ENCODE measurements at places on chromosomes 16 and 17.
A peak's percentile ranks its signal among the peaks of the same experiment; 100 is the strongest.

- no peak for DNase-seq
Measured at GRCh38 chr16:77868478-77868877, 80.1 kb downstream of the VAT1L start.

DNA sequence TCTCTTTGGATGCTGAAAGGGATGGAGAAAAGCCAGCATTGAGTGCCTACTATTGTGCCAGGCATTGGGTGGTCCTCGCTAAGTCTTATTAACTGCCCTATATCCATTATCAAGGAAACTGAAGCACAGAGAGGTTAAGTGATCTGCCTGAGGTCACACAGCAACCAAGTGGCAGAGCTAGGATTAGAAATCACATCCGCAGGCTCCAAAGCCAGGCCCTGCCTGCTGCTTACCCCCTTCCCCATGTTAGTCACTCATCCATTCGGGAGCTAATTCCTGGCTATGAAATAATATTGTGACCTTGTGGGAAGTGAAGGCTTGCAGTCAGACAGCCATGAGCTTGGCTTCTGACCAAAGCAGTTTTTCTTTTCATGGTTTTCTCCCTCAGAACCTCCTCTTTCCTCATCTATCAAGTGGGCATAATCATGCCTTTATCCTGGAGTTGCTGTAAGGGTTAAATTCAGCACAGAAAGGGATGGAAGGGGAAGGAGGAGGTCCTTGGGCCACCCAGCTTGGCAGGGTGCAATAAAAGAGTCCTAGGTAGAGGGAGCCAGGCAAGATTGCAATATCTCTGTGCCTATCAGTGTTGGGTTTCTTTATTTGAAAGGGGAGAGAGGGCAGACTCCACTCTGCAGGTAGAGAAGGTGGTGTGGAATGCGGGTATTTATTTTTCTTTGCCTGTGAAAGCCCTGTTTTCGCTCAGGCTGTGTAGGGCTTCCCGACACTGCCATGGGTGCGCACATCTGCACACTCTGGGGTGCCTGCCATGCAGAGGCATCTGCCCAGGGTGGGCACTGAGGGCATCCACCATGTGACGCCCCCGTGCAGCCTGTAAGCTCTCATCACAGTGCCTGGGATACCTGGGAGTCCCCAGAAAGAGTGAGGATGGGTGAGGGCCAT, 11.3 kb downstream of the RAI1 start:
- DNase-seq, result no peak

DNA sequence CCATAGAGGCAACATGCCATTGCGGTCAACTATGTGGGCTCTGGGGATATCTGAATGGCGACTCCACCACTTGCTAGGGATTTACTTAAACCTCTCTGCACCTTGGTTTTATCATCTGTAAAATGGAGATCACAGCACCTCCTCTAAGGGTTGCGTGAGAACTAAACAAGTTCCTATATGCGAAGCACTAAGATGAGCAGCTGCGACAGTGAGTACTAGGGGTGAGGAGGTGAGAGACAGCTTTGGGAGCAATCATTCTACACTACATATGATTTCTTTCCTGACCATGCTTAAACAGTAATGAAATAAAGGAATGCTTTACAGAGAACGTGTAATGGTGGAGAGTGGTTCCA, 61.4 kb downstream of the CREBBP start:
- no peak for DNase-seq

DNA sequence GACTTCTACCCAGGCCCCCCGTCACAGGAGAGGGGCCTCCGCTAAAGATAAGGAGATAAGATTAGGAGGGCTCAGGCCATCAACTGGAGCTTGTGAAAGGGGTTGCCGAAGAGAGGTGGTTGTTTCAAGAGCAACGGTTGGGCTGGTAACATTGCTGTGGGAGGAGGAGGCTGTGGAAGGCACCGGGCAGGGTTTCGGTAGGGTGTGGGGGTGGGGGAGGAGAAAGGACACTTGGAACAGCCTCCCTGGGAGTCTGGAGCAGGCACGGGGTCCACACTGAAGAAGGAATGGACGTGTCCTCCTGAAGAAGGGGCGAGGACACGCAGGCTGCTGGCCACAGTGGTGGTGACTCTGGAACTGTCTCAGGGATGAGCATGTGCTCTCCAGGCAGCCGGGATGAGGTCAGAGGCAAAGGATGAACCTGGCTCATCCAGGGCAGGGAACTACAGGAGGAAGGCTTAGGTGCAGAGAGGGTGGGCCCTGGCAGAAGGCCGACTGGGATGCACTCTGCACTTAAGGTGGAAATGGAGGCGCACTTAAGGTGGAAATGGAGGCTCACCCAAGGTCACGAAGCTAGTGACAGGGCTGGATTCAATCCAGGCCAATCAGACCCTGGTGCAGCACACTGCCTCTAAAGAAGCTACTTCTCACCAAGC, 1.2 kb upstream of the EPX start:
- no peak for DNase-seq

- DNase-seq, result no peak
Measured at GRCh38 chr17:80219763-80220053, 425 bp downstream of the SGSH start.

DNA sequence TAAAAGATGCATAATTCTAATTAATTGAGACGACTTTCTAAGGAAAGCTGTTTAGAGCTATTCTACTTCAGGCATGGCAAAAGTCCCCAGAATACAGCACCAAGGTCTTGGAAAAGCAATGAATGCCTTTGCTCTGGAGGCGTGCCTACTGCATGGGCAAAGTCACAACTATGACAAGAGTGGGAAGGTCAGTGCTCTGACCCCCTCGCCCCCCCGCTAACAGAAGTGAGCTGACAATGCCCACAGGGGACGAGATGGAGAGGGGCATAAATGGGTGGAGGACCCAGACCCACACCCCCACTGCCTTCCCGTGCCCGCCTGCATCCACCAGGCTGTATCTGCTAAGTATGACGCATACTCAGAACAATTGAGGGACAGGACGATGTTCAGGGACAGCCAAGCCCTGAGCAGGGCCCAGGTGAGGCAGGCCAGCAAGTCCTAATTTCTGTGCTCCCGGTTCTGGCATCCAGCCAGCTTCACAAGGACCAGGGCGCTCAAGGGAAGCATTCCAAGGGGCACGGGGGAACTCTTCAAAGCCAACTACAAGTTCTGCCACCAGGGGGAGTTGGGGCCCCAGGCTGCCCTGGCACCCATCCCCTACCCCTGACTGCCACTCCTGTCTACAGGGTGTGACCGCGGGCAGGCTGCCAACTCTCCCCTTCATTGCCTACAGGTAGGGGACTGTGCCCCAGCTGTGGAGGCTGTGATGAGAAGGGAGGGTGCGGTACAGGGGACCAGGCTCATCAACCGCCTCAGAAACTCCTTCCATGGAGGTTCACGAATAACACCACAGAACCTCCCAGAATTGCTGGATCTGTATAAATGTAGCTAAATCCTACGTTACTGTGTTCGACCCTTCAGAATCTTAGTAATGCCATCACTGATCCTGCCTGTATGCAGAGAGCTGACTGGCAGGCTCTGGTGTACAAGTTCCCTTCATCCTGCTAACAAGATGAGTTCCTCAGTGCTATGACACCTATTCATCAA, 20.8 kb downstream of the NPRL3 start:
- no peak for DNase-seq

GRCh38 chr17:21345236-21345635, 30.9 kb upstream of the KCNJ12 start:
- peak; percentile 17 for DNase-seq

DNA sequence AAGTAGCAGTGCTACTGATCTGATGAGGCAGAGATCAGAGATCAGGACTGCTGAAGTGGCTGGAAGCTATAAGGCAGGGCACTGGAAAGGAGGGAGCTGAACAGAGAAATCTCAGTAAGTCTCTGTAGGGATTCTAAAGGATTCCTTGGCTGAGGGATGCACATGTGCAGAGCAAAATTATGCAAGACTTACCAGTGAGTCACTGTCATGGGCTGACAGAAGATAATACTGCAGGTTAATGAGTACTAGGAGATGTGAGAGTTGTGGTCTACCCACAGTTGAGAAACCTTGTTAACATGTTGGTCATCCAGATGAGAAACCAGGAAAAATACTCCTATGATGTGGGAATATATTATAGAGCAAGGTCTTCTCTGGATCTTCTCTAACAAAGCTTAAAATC, 378.1 kb downstream of the HAPSTR1 start:
- DNase-seq, result no peak

DNA sequence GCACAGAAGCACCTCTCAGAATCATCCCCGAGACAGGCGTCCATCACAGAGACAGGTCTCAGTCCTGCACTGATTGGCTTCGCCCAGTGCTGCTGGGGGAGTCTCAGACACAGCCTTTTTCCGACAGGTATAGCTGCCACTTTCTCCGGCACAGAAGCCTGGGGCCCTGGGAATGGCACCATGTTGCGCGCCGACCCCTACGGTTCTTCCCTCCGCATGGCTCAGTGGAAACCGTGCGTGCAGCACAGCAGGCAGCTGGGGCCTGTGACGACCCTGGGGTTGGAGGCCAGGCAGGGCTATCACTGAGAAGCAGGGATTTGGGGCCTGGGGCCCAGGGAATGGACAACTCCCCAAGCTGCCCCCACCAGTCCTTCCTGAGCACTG, 29.7 kb upstream of the CDH15 start:
- no peak for DNase-seq

- DNase-seq, result no peak
Measured at GRCh38 chr16:57920215-57920879, 50.6 kb downstream of the CNGB1 start.

GRCh38 chr16:4087990-4088577, 28.2 kb downstream of the ADCY9 start:
- DNase-seq, result no peak

GRCh38 chr17:80270836-80271235, 10.2 kb downstream of the RNF213 start:
- no peak for DNase-seq

DNA sequence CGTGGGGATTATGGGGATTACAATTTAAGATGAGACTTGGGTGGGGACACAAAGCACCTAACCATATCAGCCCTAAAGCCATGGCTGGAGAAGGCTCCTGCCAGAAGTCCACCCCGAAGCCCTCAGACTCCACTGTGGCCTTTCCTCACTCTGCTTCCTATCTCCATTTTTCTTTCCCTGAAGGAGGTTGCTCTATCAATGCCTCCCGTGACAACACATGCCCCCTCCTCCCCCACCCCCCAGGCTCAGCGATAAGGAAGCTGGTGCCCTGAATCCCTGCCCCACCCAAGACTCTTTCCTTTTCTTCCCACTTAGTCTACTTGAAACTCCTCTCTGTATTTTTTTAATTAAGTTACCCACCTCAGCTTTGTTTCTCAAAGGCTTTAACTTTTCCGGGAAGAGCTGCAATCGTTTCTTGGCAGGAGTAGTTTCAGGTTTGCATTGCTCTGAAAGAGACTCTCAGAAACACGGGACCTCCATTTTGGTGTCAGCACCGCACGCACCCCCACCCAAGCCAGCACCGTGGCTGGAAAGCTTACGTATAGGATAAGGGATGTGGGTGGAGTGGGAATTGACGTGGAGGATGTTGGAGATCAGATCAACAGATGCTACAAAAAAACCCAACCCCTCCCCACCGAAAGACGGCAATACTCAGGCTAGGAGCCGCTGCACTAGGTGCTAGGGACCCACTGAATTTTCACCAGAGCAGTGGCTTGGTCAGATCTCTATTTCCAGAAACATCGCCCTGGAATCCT, 15.2 kb upstream of the CA4 start:
- peak; percentile 18 for DNase-seq

GRCh38 chr16:30112197-30113030, 923 bp downstream of the GDPD3 start:
- DNase-seq, result peak; percentile 69

DNA sequence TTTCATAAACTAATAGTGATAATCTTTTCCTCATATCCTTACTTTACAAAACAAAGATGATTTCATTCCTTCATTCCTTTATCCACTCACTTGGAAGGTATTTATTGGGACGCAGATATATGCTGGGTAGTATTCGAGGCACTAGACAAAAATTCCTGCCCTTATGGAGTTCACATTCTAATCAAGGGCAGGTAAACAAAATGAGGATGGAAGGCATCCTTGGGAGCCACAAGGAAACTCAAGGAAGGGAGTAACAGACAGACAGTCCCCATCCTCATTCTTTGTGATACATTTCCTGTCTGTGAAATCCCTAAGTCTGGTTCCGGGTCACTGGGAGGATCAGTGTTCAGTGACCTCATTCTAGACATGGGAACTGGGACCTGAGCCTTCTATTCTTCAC, 45.2 kb downstream of the SLC6A2 start:
- no peak for DNase-seq

DNA sequence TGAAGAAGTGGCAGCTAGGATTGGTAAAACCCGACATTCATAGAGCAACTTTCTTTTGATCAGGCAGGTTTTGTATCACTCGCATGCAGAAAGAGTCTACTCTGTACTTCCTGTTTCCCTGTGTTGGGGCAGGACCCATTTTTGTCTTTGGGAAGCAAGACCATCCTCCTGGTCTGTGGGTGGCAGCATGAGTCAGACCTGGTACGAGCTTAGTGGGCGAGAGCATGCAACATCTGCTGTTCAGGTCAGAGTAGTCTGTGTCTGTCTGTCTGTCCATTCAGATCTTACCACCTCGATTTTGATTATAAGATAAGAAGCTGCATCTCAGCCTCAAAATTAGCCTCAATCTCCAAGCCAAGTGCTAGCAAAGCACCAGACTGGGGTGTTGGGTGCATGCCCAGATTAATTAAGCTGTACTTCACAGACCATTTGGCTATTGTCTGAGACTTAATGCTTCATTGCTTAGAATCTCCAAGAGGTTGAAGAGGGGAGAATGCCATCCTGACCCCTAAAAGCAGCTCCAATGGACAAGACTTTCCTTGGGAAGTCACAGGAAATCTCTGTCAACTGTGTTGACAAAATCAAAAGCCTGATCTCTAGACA, 110.9 kb downstream of the XYLT1 start:
- peak; percentile 61 for DNase-seq

- no peak for DNase-seq
Measured at GRCh38 chr17:83098241-83099085, 19.1 kb downstream of the METRNL start.

DNA sequence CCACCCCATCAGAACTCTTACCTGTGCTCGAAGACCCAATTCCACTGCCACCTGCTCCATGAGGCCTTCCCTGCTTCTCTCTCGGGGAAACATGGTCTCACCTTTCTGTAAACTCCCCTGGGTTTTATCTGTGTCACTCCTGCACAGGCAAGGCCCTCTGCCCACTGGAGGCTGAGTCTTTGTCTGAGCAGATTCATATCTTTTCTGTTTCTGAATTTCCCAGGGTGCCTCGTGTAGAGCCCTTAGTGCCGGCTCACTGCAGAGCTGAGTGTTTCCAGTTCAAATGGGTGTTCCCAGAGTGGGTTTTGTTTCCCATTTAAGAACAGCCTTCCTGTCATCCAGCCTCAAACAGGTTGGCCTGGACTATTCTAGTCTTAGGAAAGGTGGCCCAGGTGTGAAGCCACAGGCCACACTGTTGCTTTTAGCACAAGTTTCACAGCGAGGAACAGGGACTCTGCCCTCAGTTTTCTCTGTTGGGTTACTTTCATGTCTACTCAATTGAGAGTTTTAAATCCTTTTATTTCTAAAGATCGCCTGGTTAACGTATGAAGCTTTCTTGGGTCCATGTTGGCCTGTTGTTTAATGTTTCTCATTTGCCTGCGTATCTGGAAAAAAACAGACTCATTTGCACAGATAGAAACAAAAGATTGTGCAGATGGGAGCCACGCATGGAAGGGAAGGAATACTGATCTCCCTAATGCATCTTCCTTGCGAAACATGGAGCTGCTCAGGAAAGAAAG, 228.7 kb downstream of the MSI2 start:
- no peak for DNase-seq

- no peak for DNase-seq
Measured at GRCh38 chr17:79803997-79804855, 7.3 kb upstream of the CBX8 start.

Measured in COLO829 (cell line).